Cortex of kidney (tissue), 1 donor: ENCODE measurements at places on chromosomes 5 and 9.

DNA sequence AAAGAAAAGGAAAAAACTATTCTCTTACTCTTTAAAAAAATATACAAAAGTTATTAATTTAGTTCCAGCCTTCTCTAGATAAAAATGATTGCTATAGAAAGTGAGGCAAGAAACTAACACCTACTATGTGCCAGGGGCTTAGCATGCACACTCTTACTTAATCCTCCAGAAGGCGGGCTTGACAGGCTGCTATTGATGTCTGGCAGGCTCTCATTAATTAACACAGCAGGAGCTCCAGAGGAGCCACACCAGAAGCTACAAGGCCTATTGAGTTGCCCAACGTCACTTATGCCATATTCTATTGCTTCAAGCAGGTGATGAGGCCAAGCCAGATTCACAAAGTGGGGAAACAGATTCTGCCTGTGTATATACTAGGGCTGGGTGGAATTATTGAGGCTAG is 54.6 kb upstream of the CLINT1 start:
- no peak for DNase-seq

- no peak for DNase-seq
These were observed 5.0 kb downstream of the NCBP1 start for GRCh38 chr9:97638666-97639065.

GRCh38 chr5:180860273-180860886 is 696 bp downstream of the ZFP62 start:
- no peak for DNase-seq

- DNase-seq: no peak
These were observed 195.7 kb downstream of the AOPEP start for GRCh38 chr9:94922098-94922607.

DNA sequence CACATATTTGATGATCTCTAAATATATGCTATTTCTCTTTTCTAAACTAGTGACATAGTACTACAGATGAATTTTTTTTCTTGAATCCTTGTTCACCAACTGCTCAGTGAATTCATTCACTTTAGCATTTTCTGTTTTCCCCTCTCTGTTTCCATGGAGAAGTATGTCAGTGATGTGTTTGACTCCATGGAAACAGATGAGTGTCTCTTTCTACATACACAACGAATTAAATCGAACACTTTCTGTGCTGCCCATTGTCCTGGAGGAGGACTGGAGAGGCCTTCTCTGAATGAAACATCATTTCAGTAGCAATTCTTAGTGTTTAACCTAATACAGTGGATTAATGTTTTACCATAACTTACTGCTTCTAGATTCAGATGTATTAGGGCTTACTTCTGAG is 9.5 kb downstream of the INVS start:
- DNase-seq: no peak

- DNase-seq: no peak
These were observed 161.2 kb upstream of the SPRY4 start for GRCh38 chr5:142486020-142486419.

DNA sequence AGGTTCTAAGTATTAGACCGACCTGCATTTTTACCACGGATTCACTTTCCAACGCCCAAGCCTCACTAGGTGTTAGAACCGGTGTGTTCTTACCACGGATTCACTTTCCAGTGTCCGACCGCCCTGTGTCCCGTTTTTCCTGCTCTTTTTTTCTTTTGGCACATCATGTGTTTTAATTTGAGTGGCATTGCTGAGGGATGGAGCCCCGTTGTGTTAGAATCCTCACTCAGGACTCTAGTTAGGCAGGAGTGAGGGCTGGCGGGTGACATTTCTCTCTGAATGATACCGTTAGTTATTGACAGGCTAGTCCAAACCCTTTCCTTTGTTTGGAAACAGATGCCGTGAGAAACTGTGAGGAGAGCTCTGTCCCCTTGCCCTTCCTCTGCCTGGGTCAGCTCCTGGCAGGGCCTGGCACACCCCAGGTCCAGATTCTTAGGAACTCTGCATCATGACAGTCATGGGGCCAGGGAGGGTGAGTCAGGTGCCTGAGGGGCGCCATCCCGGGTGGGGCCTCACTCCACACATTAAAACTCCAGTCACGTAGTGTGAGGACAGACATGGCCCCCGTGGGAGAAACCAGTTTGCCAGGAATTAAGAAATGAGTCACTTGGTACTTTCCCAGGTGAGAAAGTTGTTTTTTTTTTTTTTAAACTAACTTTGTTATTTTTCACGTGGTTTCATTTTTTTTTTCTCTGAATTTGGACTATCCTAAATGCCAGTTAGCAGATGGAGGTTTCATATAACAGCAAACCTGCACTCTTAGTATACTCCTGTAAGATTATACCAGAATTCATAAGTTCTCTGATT is 15.8 kb downstream of the EXOC3 start:
- DNase-seq: no peak

GRCh38 chr9:127561491-127562278 is 50.4 kb upstream of the STXBP1 start:
- no peak for DNase-seq

DNA sequence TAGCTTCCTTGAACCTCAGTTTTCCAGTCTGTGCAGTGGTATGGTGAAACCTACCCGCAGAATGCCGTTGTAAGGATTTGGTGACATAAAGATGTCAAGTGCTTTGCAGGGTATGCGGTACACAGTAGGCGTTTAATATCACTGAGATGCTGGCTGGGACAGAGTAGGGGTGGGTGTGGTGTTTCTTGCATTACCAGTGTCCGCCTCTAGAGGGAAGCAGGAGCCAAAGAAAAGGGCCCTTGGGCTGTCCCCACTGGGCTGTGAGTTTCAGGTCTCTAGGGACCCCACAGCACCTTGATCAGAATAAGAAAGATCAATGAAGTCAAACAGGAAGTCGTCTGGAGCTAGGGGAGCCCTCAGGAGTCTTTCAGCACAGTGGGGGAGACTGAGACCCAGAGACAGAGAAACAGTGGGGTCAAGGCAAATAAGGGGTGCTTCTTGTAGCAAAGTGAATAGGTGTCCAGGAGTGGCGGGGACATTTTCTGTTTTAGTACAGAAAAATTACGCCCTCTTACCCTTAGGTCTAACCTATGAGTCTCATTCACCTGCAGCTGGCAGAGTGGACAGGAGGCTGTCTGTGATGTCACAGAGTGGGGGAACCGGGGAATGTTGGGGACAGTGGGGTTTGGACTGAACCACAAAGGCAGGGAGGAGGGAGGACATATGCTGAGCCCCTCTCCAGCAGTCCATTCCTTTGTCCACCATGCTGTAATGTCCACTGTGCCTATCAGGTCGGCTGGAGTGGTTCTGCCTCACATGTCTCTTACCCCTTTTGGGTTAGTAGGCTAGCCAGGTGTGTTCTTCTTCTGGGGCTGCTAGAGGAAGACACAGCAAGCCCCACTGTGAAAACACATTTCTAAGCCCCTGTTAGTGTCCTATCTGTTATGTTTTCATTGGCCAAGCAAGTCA is 4.7 kb upstream of the TEX53 start:
- DNase-seq: no peak

- no peak for DNase-seq
These were observed 10.4 kb downstream of the RFX3 start for GRCh38 chr9:3515405-3515804.

- DNase-seq: no peak
These were observed 11.0 kb downstream of the TMEM268 start for GRCh38 chr9:114621975-114622609.

- no peak for DNase-seq
These were observed 1020.4 kb downstream of the CDH18 start for GRCh38 chr5:18967637-18968036.

- DNase-seq: no peak
These were observed 39.5 kb downstream of the SEMA6A start for GRCh38 chr5:116534964-116535651.

DNA sequence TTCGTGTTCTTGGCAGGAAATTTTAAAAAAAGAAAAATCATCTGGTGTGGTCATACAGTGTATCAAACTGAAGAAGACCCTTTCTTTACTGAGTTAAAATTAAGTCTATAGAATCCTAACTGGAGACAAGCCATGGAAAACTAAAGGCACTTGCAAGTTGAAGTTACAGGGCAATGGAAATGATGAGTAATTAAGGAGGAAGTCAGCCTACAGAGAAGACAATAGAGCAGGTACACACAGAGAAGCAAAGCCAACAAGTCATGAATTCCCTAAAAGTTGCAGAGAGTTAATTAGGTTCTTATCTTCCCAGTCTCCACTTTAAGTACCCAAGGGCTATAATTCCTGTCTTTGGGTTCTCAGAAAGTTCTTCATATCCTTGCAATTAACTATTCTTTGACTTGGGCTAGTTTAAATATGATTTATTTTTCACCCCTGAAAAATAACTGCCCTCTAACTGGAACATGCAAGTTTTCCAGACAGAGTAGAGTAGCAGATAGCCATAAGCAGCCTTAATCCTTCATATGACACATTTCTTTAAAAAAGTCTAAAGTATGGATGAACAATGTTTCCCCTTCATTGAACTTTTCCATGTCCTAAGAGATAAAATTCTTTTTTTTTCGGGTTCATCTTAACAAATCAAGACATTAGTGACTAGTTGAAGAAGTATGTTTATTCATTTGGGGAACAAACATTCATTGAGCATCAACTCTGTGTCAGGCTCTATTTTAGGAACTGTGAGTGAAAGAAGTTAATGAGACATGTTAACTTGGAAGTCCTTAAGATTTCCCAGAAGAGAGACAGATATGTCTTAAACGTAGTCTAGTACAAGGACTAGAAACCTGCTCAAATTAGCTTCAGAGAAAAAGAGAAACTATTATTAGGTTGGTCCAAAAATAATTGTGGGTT is 5.2 kb upstream of the ITGA2 start:
- DNase-seq: no peak

GRCh38 chr5:43469671-43470391 is 13.8 kb downstream of the TMEM267 start:
- no peak for DNase-seq

GRCh38 chr5:158841481-158842276 is 258.0 kb downstream of the EBF1 start:
- DNase-seq: no peak

GRCh38 chr9:34998266-34998665 is 8.7 kb downstream of the DNAJB5 start:
- no peak for DNase-seq

DNA sequence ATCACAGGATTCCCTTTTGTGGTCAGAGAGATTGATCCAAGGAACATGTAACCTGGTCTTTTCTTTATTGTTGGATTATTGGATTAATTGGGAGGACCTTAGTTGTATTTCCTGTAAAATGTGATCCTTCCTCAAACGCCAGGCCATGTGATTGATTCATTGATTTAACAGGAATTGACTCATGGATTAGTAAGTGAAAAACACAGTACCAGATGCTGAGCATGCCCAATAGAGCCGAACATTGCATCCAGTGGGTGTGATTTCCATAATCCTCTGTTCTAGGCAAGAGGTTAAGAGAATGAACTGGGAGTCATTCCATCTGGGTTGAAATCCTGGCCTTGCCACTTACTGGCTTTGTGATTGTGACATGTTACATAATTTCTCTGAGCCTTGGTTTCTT is 522.3 kb downstream of the MAT2B start:
- DNase-seq: no peak

GRCh38 chr5:110956913-110957813 is 114.3 kb upstream of the TSLP start:
- DNase-seq: no peak

GRCh38 chr9:95822583-95823431 is 52.7 kb upstream of the ERCC6L2 start:
- DNase-seq: no peak

- no peak for DNase-seq
These were observed 92.9 kb downstream of the ANKRD18A start for GRCh38 chr9:38527503-38527902.

- DNase-seq: no peak
These were observed 82.9 kb downstream of the CEMIP2 start for GRCh38 chr9:71685394-71685793.

DNA sequence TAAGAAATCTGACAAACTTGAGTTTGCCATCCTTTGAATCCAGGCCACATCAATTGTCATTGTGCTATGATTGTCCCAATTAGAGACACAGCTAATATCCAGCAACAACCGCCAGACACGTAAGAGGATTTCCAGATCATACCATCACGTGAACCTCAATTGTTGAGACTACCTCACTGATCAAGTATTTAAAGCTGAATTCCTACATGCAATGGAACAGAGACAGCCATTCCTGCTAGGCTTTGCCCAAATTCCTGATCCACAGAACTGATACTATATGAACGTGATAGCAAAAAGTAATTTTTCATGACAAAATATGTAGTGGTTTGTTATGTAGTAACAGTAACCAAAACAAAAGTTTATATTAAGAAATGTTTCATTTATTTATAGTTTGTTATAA is 657.7 kb downstream of the PRR16 start:
- DNase-seq: no peak

DNA sequence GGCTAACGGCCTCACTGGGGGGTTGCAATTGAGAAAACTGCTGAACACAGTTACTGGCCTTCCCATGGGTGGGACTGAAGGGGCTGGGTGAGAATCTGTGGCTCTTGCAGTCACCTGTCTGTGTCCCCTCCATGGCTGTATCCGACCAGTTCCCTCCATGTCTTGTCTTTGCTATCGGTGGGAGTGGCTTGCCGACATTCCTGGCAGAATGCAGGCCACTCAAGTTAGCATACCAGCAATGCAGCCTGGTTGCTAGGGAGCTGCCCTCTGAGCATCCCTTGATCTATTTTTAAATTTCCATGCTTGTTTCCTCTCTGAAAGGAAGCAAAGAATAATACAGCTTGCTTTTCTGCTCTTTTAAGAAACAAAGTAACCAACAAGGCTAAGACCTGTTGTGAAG is 1509.7 kb upstream of the WWC1 start:
- no peak for DNase-seq

GRCh38 chr9:70412832-70413463 is 1.5 kb downstream of the KLF9 start:
- DNase-seq: no peak

GRCh38 chr5:6565492-6565891 is 67.4 kb downstream of the NSUN2 start:
- DNase-seq: no peak

- DNase-seq: no peak
These were observed 11.9 kb downstream of the CAPSL start for GRCh38 chr5:35926389-35927051.
